DND-41 (cell line): ENCODE measurements at places on chromosomes 11 and 22.

GRCh38 chr11:21622995-21623394 lies 569.9 kb upstream of the ANO5 start:
- DNase-seq: no peak

- no peak for DNase-seq
Measured at GRCh38 chr11:35711173-35711910, 48.8 kb downstream of the TRIM44 start.

- DNase-seq: no peak
Measured at GRCh38 chr11:38672445-38672844, 2074.4 kb upstream of the RAG2 start.

- no peak for DNase-seq
Measured at GRCh38 chr11:132343445-132344175, 973.2 kb downstream of the NTM start.

DNA sequence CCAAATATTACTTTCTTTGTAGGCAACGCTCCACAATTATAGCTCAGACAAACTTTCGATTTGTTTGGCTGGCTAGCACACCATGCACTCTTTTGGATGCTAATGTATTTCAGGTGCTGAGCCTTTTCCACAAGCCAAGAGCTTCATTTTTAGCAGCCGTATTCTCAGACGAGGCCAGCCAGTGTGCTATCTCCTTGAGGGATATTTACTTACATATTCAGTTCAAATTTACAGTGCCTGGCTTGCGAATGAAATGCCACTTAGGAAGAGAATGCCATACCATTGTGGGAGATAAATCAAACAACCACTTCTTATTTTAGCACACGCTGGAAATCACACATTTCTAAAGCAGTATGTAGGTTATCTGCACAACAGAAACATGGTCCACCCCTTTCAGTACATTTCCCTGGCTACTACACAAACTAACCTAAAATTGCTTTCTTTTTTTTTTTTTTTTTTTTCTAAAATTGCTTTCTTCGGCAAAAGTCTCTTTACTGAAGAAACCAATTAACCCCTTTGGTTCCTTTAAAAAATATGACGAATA lies 236.9 kb downstream of the CADM1 start:
- no peak for DNase-seq

GRCh38 chr11:101010899-101011298 lies 118.7 kb downstream of the PGR start:
- no peak for DNase-seq

- peak; percentile 37 for DNase-seq
Measured at GRCh38 chr11:59822989-59823566, 12.5 kb upstream of the MRPL16 start.

DNA sequence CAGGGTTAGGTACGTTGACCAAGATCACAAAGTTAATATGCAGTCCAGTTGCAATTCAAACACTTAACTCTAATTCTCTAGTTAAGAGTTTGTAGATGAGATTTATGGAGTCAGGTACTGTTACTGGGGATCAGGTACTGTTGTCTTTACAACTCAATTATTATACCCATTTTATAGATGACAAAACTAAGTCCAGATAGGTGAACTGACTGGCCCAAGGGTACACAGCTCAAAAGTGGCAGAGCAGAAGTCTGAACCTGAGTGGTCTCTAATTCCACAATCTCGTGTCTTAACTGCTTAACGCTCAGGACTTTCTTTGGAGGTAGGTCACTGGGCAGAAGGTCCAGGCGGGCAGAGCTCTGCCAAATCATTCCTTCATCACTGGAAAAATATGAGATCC lies 77.5 kb downstream of the DSCAML1 start:
- no peak for DNase-seq

DNA sequence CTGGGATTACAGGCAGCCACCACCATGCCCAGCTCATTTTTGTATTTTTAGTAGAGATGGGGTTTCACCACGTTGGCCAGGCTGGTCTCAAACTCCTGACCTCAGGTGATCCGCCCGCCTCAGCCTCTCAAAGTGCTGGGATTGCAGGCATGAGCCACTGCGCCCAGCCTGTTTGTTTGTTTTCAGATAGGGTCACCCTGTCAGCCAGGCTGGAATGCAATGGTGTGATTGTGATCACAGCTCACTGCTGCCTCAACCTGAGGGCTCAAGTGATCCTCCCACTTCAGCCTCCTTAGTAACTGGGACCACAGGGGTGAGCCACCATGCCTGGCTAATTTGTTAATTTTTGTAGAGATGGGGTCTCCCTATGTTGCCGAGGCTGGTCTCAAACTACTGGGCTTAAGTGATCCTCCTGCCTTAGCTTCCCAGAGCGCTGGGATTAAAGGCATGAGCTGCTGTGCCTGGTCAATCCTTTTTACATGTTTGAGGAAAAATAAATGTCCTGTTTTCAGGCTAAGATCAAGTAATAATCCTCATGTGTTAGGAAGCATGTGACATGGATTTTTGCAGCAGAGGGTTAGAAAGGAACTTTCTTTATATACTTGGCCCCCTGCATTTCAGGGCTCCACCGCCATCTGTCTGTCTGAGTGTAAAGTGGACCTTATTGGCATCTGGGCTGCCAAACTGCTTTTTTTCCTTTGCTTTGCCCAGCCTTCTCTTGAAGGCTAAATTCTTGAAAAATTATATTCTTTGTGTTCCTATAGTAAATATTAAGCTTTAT lies 4.8 kb upstream of the SLC3A2 start:
- no peak for DNase-seq

DNA sequence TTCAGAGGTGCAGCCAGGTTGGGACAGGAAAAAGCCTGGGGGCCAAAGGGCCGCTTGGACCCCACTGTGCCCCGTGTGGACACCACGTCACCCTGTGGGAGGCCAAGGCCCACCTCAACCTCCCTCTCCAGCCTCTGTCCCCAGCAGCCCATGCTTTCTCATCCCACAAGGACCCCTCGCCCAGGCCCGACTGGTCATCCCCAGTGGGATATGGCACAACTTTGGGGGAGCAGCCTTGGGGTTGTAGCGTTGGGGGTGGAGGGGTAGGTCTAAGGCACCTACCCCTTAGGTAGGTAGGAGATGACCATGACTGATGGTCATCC lies 44.0 kb downstream of the IGF2 start:
- no peak for DNase-seq

- DNase-seq: no peak
Measured at GRCh38 chr11:128555606-128556005, 31.8 kb downstream of the ETS1 start.

DNA sequence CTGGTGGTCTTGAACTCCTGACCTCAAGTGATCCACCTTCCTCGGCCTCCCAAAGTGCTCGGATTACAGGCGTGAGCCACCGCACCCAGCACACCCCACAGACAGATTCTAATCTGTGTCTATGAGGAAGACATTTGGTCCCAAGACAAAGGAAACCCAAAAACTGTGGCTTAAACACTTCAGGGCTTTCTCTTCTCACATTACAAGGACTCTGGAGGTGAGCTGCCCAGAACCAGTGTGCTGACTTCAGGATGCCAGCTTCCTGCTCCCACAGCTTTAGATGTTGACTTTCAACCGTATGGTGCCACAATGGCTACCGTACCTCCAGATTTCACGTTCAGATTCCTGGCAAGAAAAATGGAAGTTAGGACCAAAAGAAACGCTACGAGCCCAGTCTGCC lies 32.2 kb upstream of the SYT7 start:
- no peak for DNase-seq

DNA sequence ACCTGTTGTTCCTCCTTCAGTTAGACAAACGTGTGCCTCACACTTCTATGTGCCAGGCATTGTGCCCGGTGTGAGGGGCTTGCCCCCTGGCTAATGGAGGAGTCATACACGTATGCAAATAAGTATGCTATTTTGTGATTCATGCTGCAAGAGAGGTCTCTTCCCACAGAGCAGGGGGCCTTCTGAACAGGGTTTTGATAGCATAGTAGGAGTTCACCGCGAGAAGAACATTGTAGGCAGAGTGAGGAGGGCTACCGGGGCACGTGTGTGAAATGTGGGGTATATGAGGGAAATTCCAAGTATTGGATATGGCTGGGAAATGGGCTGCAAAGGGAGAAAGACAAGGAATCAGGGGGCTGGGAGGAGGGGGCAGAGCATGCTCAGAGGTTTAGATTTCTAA lies 84.5 kb downstream of the NECTIN1 start:
- DNase-seq: no peak

GRCh38 chr11:17385926-17386325 lies 2.5 kb downstream of the KCNJ11 start:
- no peak for DNase-seq

- no peak for DNase-seq
Measured at GRCh38 chr11:107357877-107358276, 99.7 kb downstream of the CWF19L2 start.

GRCh38 chr11:111357150-111358037 lies 21.7 kb downstream of the POU2AF1 start:
- no peak for DNase-seq

- no peak for DNase-seq
Measured at GRCh38 chr11:28242596-28242995, 134.4 kb downstream of the METTL15 start.

DNA sequence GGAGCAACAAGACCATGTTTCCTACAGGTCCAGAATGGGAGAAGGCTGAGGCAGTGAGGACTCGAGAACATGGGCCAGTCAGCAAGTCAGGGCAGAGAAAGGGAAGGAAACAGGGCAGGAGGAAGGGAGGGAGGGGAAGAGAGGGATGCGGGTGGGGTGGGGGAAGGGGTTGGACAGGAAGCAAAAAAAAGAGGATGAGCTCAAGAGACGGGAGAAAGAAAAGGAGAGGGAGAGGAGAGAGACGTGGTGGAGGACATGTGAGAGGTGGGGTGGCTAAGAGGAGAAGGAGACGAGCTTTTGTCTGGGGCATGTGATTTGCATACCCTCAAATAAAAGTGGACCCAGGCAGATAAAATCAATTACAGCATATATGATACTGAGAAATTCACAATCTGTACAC lies 389.5 kb upstream of the B3GAT1 start:
- DNase-seq: no peak

DNA sequence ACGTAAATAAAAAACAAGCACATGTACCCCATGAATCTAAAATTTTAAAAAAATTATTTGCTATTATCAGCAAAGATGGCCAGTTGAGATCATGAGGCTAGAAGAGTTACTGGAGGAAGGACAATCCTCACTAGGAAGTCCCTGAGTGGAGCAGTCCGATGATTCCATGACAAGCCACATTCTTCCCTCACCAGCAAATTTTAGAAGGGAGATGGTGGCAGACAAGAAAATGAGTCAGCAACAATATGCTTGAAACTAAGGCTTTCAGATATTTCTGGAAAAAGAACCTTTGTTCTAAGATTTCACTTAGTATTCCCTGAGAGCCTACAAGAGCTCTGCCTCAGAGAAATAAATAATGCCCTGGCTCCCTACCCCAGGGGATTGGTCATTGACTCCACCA lies 34.9 kb downstream of the P4HA3 start:
- DNase-seq: no peak

DNA sequence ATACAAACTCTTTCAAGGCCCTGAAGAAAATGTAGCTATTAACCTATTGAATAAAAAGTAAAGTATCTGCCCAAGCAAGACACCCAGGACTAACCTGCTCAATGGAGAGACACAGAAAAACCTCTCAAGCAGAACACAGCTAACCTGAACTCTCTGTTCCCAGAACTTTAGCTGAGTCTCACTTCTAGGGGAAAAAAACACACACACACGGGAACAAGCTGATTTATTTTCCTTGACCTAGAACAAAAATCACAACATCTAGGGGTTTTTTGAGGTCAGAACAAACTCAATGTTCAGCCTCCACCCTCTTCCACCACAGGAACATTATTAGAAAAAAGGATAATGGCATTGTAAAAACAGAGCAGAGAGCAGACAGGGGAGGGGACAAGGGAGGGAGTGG lies 121.6 kb downstream of the BBOX1 start:
- no peak for DNase-seq

GRCh38 chr11:83070044-83070701 lies 1.5 kb downstream of the RAB30 start:
- no peak for DNase-seq

DNA sequence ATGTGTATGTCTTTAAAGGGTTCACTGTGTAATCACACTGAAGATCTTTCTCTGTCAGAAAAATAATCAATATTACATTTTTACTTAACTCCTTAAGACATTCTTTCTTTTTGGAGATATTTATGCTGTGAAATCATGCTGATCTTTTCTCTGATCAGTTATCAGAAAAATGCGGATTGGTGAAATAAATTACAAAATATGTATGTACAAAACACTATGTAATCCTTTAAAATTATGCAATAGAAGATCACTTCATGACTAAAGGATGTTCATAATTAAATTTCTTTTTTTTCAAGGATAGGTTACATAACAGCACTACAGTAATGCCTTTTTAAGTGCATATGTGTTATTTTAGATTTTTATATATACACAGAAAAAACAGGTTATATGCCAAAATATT lies 24.7 kb downstream of the BTBD10 start:
- DNase-seq: no peak

- DNase-seq: no peak
Measured at GRCh38 chr11:100632941-100633452, 54.1 kb upstream of the ARHGAP42 start.

DNA sequence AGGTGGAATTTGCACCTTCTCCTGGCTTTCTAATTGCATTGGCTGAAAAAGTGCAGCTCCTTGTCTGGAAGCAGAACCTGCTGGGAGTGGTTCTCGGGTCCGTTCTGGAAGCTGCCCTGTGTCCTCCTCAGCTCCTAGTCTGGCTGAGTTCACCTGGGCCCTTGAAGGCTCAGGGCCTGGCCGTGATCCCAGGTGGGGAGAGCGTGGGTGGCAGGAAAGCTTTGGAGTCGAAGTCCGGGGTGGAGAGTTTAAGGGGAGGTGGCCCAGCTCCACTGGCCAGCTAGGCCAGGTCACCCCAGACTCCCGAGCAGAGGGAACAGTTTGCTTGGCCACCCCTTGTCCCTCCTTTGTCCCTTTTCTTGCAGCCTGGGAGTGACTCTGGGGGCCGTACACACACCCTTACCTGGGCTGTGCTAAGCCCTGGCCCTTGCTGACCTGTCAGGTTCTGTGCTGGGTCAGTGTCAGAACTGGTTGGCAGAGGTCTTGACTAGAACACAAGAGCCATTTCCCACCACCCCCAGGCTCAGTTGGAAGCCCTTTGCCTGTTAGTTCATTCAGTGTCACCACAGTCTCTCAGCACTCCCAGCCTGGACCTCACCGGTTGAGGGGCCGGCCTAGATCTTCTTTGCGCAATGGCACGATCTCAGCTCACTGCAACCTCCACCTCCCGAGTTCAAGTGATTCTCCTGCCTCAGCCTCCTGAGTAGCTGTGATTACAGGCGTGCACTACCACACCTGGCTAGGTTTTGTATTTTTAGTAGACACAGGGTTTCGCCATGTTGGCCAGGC lies 37.3 kb downstream of the LRP5 start:
- DNase-seq: no peak

- no peak for DNase-seq
Measured at GRCh38 chr11:41522391-41522790, 62.9 kb upstream of the LRRC4C start.
